A673 (cell line): ENCODE measurements at places on chromosomes 2 and 18. TPM values are rescaled to one million over a fixed set of nuclear protein-coding genes. Genes with fewer than 3 reads are reported as not detected.
A peak's percentile ranks its signal among the peaks of the same experiment; 100 is the strongest.

Gene DPP4
- 0.80 and 1.4 TPM in 2 replicates for total RNA-seq

- DNase-seq, result no peak
Measured at GRCh38 chr2:55805686-55806085, 112.0 kb upstream of the PNPT1 start.

DNA sequence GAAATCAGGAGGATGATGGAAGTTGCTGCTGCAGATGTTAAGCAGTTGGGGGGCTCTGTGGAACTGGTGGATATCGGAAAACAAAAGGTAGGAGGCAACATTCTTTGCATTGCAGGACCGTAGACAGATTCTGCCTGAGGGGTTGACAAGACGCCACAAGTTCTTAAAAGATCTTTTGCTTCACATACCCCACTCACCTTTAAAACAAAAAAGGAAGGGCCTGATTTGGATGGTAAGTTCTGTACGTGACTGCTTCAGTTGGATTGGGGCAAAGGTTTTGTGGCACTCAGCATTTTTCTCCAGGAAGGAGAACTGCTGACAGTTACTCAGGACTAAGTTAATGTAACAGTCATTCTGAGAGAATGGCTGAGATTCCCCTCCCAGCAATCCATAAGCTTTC, 5.2 kb downstream of the CNDP2 start:
- DNase-seq, result no peak

- peak; percentile 19 for DNase-seq
Measured at GRCh38 chr2:62475172-62476011, 30.6 kb downstream of the TMEM17 start.

Gene KYNU
- 0.44 and 2.5 TPM in 2 replicates for total RNA-seq

Gene DOK1
- total RNA-seq, result 18.4 and 20.7 TPM in 2 replicates

- DNase-seq, result peak; percentile 60
Measured at GRCh38 chr2:102839668-102840388, 78.0 kb downstream of the TMEM182 start.

GRCh38 chr2:213068676-213069359, 82.6 kb downstream of the IKZF2 start:
- peak; percentile 31 for DNase-seq
